ENCODE measurements at places on chromosomes 3 and 15. TPM values are rescaled to one million over a fixed set of nuclear protein-coding genes. Genes with fewer than 3 reads are reported as not detected.

GRCh38 chr15:66997212-66997611 lies 68.2 kb upstream of the SMAD3 start:
- DNase-seq, result no peak

Gene LTK
- total RNA-seq, result 0.73 TPM

Gene RBMS3
- 79.3 TPM for total RNA-seq

DNA sequence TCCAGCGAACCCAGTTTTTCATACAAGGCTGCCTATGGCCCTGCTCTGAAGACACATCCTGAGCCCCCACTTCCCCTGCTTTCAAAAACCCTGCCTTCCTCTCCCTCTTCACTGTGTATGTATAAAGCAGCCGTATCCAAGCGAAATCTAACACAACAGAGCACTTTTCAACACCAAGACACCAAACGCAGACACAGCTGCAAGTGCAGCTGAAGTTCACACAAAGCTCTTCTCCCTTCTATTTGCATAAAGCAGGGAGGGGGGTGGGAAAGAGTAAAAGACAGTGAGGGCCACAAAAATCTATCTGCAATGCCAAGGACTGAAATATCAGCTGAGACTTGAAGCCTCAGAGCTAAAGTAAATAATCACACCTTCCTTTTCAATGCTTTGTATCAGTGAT lies 35.1 kb upstream of the CSPG5 start:
- no peak for DNase-seq

Gene SLC2A2
- total RNA-seq, result not detected

- DNase-seq, result no peak
These were observed 5.4 kb downstream of the ZBTB47 start for GRCh38 chr3:42658771-42659390.

DNA sequence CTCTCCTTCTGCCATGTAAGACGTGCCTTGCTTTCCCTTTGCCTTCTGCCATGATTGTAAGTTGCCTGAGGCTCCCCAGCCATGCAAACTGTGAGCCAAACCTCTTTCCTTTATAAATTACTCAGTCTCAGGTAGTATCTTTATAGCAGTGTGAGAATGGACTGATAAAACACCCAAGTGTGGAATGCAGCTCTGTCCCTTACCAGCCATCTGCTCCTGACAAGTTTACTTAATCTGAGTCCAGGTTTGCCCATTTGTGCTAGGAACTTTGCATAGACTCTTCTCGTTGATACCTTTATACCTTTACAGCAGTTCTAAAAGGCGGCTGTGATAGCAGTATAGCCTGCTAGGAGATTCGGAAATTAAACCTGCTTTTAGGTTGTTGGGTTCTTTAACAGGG lies 48.1 kb downstream of the SLC25A26 start:
- DNase-seq, result no peak

GRCh38 chr3:62371720-62372591 lies 1.4 kb downstream of the FEZF2 start:
- DNase-seq, result no peak

DNA sequence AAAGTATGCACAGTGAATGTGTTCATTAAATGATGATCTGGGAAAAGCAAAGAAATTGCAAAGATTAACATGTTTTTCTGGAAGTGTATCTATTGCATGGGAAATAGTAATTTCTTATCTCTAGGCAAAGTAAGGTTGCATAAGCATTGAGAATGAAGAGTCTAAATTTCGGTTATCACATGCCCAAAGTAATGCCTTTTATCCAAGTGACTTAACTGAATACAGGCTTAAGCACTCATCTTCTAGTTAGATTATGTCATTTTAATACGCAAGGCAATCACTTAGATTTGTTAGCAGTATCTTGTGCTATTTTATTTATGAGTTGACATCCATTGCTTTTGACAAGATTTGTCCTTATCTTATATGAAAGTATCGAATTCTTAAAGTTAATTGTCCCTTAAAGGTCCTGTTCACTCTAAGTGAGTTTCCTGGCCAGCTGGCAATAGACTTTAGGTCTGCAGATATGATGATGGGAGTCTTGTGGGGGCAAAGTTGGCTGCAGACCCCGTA lies 100.5 kb downstream of the NAALADL2 start:
- DNase-seq, result no peak

- no peak for DNase-seq
These were observed 415.9 kb upstream of the KCNMB2 start for GRCh38 chr3:178120367-178120766.

Gene KLHL40
- total RNA-seq, result not detected

GRCh38 chr3:197024881-197025735 lies 4.5 kb downstream of the MELTF start:
- DNase-seq, result no peak

Measured in ureter (tissue), 1 donor.